Epithelial cell of prostate (primary cell): ENCODE measurements at places on chromosomes 2 and 18.
A peak's percentile ranks its signal among the peaks of the same experiment; 100 is the strongest.

GRCh38 chr18:73503326-73503725 lies 635.5 kb upstream of the NETO1 start:
- DNase-seq: no peak

DNA sequence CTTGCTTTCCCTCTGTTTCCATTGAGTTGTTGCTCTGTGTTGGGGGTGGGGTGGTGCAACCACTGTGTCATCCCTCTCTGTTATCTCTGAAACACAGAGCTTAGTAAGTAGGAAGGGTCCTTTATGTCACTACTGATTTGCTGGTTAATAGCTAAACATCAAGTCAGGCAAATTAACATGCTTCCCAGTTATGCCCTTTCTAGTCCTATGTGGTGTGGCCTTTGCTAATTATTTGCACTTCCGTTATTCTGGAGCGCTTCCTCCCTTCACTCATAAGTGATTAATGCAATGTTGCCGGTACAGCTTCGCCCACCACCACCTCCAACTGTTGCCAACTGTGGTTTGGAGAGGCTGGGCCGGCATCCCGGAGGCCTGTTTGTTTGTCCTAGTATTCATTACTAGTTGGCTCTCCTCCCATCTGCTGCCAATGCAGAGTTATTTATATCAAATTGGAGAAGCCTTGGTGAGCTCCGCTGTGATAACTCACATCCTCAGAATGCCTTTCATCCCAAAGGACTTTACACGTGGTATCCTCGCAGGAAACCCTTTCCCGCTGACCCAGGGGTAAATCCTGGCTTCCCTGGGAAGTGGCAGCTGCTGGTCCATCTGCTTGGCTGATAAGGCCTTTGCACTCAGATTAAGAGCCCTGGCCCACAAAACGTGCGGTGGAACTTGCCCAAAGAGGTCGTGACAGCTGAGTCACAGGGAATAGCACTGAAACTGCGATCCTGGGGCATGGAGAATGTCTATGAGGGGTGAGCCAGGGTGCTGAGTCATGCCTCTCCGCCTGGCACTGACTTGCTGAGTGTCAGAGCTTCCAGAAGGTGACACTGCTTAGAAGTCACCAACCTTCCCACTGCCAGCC lies 72.0 kb upstream of the ZCCHC2 start:
- no peak for DNase-seq

DNA sequence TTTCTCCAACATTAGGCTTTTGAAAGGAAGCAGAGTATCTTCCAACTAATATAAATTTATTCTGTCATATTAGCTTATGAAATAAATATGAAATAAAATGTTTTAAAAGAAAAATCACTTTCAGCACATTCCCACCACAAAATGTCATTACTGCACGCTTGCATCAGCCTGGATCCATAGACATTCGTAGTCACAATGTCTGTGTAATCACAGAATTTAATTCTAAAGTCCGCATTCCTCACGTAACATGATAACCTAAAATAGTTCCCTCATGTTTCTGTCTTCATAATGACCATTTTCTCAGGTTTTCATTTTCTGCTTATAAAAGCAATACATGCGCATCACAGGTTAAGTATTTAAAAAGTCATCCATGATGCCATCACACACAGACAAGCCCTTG lies 47.1 kb downstream of the HDAC4 start:
- no peak for DNase-seq

GRCh38 chr2:1742681-1743395 lies 1.5 kb downstream of the PXDN start:
- peak; percentile 69 for DNase-seq

DNA sequence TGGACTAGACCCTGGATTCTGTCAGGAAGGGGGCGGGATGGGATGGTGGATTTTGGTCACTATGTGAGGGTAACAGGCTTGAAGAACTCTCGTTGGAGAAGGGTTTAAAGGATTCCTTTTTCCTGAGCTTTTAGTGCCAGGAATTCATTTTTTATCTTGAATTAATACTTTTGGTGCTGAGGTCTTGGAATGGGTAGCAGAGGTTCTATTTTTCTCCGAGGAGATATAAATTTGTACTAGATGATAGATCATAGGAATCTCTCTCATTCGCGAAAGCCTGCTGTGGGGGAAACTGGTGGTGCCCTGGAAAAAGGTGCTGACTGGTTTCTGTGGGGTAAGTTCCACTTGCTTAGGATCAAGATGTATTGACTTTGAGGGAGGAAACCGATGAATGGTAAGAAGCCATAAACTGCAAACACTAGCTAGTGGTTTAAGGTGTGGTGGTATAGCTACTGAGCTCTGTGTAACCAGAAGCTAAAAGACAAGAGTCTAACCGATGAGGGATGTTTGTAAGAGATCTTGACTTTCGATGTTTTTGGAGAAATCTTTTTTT lies 706 bp downstream of the AGPS start:
- DNase-seq: no peak

GRCh38 chr2:143329288-143329687 lies 200.1 kb downstream of the ARHGAP15 start:
- no peak for DNase-seq

DNA sequence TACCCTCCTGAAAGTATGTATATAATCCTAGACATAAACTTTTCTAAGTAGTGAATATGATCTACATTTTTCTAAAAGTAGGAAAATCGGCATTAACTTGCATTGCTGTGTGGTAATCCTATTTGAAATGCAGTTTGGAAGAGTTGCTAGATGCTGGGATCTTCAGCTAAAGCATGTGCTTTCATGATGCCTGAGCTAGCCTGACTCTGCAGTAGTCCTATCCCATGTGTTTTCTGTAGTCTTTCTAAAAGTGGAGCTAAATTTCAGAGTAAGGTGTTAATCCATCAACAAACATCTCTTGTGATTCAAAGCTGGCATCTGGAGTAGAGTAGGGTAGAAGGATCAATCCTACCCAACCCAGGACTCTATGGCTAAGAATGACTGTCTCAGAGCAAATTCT lies 229.4 kb downstream of the THSD7B start:
- DNase-seq: no peak

- no peak for DNase-seq
Observed at GRCh38 chr2:196660244-196660643, 20.7 kb downstream of the CCDC150 start.

GRCh38 chr2:138741851-138742250 lies 38.3 kb downstream of the NXPH2 start:
- no peak for DNase-seq

DNA sequence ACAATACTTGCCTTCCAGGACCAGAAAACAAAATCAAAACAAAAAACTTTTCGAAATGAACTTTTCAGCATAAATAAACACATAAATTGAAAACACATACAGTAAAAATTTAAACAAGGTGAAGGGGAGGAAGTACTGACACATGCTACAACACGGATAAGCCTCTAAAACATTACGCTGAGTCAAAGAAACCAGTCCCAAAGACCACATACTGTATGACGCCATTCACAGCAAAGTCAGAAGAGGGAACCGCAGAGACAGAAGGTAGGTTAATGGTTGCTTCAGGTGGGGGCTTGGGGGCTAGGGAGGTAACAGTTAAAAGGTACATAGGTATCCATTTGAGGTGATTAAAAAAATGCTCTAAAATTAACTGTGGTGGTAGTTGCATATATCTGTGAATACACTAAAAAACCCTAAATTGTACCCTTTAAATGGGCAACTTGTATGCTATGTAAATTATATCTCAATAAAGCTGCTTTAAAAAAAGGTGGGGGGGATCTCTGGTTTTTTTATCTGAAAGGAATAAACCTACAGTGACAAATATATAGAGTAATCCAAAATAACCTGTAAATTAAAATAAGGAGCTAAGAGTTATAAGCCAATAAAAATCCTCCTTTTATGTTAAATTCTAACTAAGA lies 7.1 kb downstream of the COX7A2L start:
- DNase-seq: no peak

DNA sequence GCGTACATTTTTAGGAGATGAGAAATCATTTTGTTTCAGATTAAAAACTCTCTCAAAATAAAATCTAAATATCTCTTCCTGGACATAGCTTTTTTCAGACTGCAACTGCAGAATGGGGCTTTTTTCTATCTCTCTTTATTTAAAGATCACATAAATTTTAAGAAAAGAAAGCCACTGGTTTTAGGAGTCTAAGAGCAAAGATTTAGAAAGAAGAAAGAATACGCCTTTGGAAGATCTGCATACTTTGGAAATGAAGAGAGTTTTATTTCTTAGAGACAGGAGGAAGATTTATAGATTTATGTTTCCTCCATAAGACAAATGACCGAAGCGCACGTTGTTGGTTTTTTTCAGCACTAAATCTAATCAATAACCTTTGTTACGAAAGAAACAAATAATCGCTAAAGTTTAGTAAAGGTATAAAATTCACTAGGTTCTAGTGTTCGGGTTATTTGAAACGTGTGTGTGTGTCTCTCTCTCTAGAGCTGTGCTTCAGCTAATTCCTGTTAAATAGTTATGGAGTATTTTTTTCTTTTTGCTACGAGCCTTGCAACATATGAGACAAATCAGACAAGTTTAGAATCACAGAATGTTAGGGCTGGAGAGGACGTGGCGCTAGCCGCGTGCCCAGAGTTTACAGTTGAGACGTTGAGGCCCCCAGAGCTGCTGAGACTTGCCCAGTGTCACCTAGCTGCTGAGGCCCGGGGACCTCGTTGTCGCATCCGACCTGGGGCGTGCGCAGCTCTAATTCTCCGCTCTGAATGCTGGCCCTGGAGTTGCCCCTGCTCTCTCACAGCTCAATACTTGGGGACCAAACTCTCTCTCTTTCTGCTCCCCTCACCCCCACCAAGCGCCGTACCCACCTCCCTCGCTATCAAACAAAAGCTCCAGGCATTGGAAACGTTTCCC lies 69.9 kb downstream of the CTAGE1 start:
- DNase-seq: no peak

DNA sequence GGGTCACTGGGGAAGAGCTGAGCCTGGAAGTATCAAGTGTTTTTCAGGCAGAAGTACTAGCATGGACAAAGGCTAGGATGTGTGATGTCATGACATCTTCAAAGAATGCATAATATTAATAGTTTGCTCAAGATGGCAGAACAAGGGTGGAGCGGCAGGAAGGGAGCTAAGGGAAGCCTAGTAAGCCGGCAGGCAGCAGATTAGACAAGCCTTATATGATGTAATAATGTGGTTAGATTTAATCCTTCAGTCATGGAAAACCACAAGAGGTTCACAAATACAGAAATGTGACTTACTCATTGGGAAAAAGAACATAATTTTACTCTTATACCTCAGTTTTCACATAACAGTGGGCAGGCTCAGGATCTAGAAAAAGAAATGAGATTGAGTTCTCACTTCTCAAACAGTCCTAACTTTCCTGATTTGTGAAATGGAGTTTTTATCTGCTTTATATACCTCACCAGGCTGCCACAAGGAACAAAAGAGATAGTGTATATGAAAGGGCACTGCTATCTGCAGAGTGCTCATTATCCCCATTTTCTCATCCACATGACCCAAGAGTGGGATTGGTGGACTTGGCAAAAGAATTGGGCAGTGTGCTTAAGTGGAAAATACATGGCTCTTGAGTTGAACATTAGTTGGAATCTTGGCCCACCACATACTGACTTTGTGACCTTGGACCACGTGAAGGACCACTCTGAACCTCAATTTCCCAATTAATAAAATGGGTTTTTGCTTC lies 89.1 kb upstream of the LHCGR start:
- peak; percentile 20 for DNase-seq

- no peak for DNase-seq
Observed at GRCh38 chr2:232551250-232551638, 755 bp downstream of the EIF4E2 start.

DNA sequence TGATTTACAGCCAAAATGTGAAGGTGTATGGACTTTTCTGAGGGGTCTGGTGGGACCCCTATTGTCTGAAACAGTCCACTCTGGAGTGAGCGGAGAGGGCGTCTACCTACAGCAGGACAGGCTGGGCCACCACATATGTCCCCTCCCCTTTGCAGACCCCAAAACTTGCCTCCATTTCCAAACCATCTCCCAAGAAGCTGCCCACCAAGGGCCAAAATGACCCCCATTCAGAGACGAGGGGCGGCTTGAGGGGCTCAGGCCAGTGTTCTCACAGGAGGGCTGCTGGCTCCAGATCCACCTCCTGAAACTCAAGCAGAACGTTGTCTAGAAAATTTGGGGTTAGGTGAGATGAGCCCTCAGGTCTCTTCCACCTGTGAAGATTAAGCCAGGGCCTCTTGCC lies 161.1 kb upstream of the SALL3 start:
- no peak for DNase-seq

- DNase-seq: no peak
Observed at GRCh38 chr2:238286551-238286950, 1.9 kb downstream of the PER2 start.

GRCh38 chr2:54360055-54360792 lies 95.9 kb upstream of the SPTBN1 start:
- DNase-seq: no peak

DNA sequence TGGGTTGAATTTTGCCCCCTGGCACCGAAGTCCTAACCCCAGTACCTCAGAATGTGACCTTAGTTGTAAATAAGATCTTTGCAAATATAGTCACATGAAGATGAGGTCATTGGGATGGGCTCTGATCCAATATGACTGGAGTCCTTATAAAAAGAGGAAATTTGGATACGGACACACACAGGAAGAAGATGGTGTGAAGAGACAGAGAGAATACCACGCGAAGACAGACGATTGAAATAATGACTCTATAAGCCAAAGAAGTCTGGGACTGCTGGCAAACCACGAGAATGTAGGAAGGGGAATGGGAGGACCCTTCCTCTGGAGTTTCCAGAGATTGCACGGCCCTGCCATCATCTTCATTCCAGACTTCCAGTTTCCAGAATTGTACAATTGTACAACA lies 98.6 kb downstream of the CPO start:
- no peak for DNase-seq
